T1000 (cell line): ENCODE measurements at places on chromosomes 7 and 10.
A peak's percentile ranks its signal among the peaks of the same experiment; 100 is the strongest.

DNA sequence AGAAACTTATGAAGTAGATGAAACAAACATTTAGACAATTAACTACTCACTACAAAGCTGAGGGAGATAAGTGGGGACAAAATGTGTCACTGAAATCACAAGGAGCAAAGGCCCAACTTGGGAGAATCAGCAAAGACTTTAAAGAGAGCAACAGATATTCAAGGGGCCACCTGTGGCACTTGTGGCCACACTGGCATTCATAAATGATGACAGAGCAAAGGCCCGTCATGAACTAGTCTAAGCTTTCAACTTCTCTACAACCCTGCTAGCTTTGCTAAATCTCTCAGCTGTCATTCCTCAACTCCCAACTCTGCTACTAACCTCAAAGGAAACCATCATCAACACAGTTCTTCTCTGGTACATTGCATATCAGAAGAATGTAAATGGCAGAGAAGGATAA is 178.4 kb downstream of the CPEB3 start:
- no peak for DNase-seq

- no peak for DNase-seq
Observed at GRCh38 chr7:44284216-44284615, 41.2 kb downstream of the CAMK2B start.

DNA sequence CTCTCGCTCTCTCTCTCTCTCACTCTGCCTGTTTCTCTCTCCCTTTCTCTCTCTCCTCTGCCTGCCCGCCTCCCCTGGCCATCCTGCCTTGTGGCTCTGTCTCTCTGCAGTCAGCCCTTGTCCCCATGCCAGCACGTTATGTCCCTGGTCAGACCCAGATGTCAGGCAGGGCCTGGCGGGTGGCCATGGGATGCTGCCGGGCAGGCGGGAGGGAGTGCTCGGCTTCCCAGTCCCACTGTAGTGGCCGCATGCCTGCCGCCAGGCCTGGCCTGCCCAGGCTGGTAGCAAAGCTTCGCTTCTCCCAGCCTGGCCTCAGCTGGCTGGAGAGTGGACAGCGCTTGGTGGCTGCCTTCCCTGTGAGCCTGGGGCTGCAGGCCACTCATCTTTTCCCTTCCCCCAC is 121.5 kb upstream of the ZNF716 start:
- no peak for DNase-seq

DNA sequence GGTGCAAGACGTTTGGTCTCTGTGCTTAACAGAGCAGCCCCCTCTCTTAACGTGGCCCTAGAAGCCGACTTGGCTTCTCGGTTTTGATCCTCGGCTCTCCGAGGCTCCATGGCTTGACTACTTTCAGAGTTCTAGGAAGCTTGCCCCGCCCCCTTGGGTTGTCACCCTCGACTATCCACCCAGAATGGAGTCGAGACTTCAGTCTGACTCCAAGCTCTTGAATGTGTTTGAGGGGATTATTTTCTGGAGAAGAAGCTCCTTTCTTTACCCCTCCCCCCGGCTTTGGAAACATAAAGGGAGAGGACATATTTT is 448 bp downstream of the SEC24C start:
- DNase-seq: peak; percentile 43
